ENCODE measurements at places on chromosomes 6 and 20.

GRCh38 chr6:108721286-108721685, 126.9 kb upstream of the ARMC2 start:
- no peak for DNase-seq

DNA sequence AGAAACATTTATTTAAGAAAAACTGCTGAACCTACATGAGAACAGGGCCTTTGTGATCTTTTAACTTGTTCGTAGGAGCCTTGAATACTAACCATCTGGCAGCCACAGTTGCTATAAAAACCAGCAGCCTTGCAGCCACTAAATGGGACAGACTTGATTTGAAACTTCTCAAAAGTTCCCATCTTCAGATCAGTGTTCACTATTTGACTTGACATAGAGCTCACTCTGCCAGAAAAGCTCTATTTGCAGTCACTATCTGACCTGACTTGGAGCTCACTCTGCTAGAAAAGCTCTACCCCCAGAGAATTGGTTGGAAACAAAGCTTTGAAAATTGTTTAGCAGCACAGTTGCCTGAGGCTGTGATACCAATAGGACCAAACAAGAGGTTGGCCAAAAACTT, 119.3 kb upstream of the F13A1 start:
- no peak for DNase-seq

- no peak for DNase-seq
Observed at GRCh38 chr20:46334303-46334904, 26.1 kb upstream of the CDH22 start.

DNA sequence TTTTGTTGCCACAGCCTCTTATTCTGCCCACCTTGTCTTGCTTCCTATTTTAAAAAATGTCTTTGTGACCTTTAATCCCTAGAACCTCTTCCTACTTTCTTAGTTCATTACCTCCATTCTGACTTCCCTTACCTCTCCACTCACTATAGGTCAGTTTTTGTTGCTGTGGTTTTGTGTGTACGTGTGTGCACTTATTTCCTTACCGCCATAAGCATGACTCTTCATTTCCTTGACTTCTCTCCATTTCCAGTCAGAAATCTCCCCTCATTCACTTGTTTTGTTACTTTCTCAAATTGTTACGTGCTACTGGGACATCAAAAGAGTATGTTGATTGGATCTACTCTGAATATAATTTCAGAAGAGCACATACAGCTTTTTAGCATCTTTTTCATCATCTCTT, 26.6 kb downstream of the SF3B5 start:
- DNase-seq = no peak

DNA sequence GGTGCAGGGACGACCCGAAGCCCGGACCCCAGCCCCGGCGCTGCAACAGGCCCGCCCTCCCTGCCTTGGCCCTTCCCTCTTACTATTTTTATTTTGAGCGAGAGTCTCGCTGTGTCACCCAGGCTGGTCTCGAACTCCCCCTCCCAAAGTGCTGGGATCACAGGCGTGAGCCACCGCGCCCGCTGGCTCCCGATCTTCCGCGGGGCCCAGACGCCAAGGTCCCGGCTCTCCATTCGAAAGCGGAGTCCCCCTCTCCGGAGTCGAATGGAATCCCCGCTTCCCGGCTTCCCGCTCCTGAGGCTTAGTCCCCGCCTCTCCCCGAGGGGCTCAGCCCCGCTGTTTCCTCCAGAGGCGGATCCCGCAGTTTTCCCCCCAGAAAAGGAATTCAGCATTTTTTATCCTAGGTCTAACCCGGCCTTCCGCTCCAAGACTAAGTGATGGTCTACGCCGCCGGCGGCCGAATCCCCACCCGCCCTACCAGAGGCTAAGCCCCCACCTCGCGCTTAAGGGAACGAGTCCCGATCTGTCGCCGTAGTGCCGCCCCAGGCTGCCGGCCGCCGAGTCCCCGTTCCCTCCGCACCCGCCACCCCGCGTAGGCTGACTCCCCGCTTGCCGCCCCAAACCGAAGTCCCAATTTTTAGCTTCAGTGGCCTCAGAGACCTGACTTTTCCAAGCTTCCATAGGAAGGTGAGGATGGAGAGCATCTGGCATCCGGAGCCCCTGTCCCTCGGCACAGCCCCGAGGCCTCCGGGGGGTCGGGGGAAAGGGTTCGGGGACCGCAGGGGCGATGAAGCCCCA, 11.5 kb upstream of the TMC2 start:
- DNase-seq = no peak

- no peak for DNase-seq
Observed at GRCh38 chr6:168834042-168834587, 393.1 kb downstream of the SMOC2 start.

GRCh38 chr6:157079771-157080170, 243.5 kb downstream of the TMEM242 start:
- DNase-seq = no peak

- DNase-seq = no peak
Observed at GRCh38 chr20:6954219-6954618, 186.7 kb downstream of the BMP2 start.

DNA sequence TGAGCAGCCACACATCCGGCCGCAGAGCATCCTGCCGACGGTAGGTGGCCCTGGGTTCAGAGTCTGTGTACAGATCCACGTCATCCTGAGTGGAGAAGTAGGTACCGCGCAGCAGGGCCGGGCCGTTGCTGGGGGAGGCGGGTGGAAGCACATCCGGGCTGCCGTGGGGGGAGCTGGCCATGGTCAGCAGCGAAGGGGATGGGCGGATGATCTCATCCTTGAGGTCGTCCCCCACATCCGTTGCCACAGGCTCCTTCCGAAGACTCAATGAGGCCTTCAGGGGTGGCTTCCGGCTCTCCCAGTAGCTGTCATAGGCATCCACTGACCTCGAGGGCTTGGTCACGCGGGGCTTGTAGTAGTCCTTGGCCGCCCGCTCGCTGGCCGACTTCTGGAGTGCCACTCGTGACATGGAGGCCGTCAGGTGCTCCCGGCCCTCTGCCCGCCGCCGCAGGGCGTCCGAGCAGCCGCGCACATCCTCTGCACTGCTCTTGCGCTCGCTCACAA, 9.2 kb downstream of the SPATA2 start:
- DNase-seq = no peak

DNA sequence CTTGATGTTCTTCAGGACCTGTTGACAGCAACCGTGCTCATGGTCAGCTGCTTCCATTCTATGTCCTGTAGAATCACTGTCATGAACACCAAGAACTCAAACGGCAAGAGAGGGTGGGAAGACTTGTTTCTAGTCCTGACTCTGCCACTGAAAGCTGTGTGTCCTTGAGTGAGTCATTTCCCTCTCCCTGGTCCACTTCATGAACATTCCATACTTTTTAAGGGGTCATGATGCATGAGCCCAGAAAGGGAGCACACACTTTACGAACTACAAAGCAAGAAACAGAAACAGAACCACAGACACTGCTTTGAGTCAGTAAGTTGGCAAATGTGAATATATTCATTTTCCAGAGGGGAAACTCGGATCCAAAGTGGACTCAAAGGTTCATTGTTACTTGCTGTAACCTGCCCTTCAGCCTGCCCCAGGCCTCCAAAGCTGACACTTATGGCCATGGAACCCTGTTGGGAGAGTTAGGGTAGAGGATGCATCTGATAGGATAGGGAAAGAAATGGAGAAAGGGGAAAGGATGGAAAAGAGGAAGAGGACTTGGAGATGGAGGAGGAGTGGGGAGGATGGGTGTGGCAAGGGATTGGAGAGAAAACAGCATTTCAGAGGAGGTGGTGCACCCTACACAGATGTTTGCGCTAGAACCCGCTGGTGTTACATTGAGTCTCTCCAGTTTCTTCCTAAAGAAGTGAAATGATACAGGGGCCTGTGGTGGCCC, 129.8 kb downstream of the FOXO3 start:
- no peak for DNase-seq

- no peak for DNase-seq
Observed at GRCh38 chr20:32664678-32665159, 9.0 kb downstream of the C20orf203 start.

DNA sequence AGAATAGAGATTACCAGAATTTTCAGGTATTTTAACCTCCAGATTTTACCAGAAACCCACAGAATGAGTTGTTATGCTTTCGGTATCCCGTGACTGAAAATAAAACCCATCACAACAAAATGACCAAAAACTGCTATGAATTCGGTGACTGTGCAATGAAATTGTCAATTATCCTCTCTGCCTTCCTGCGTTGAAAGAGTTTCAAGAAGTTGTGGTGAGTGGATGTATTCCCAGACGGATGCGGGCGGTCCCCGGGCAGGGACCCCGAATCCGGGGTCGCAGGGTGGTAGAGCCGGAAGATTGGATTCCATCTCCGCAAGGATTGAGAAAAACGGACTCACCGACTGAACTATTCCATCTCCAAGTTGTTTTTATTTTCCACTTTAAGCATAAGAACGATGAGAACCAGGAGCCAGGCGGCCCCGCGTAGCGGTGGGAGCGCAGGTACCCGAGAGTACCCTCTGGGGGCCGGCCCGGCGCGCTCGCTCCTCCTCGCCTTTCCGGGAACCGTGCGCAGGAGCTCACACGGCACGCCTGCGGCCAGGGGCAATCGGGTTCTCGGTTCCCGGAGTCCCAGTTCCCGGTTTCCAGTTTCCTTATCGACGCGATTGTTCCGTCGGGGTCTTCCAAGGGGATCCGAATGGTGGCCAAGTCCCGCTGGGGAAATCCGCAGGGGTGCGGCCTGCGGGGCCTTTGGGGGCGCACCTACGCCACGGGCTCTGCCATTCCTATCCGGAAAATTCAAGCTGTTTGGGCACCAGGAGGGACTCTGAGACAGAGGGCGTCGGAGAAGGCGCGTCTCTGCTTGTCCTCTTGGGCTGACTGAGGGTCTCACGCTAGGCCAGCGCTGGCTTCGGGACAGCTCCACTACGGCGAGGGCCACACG, 104.9 kb upstream of the PRDM1 start:
- no peak for DNase-seq

DNA sequence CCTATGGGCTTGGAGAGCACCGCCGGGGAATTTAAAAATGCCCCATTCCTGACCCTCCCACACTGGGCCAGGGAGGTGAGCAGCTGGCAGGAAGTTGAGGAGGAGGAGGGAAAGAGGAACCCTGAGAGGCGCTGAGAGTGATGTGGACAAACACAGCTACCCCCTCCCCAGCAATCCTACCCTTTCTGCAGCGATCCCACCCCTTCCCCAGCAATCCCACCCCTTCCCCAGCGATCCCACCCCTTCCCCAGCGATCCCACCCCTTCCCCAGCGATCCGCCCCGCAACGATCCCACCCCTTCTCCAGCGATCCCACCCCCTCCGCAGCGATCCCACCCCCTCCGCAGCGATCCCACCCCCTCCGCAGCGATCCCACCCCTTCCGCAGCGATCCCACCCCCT, 111.6 kb downstream of the SYCP2 start:
- no peak for DNase-seq

DNA sequence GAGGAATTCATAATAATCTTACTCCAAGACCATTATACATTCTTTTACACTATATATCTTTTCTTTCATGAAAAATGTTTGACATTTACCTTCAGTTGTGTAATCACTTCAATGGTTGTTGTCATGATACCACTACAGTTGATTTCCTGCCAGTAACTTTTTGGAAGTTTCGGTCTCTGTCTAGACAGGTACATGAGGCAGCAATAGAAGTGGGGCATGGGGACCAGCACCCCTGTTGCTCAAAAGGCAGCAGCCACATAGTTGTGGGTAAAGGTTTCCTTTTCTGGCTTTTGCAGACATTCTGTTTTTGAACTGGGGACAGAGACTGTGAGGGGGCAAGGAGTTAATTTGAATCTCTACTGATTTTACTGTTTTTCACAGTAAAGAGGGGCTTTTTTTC, 14.1 kb downstream of the SAMD5 start:
- no peak for DNase-seq

DNA sequence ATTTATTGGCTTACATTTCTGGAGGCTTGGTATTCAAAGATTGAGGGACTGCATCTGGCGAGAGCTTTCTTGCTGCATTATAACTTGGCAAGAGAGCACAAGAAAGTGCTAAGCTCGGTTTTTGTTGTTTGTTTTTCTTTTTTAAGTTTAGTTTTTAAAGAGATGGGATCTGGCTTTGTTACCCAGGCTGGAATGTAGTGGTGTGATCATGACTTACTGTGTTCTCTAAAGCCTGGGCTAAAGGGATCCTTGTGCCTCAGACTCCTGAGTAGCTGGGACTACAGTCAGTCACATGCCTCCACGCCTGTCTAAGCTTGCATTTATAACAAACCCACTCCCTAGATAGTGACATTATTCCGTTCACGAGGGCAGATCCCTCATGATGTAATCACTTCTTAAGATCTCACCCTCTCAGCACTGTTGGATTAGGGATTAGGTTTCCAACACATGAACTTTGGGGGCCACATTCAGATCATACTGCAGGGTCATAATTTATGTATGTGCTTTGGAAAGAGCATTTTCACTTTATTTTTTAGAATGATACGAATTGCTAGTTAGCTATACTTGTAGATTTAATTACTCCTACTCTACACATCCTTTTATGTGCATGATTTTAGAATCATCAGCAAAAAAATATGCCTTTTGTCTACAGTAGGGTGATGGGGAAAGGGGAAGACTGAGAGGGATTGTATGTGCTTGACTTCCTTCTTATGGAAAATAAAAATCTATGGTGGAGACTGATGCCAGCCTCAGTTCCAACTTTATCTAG, 167.8 kb downstream of the JARID2 start:
- no peak for DNase-seq

- DNase-seq = no peak
Observed at GRCh38 chr6:140230282-140230681, 855.8 kb upstream of the CITED2 start.

- DNase-seq = no peak
Observed at GRCh38 chr20:17782768-17783167, 83.0 kb downstream of the BANF2 start.

- DNase-seq = no peak
Observed at GRCh38 chr6:74128536-74128935, 432.5 kb downstream of the CD109 start.
